Right lung (tissue), 10 donors: ENCODE measurements at places on chromosomes 6 and 20.

GRCh38 chr6:73624896-73625295 lies 28.9 kb downstream of the SLC17A5 start:
- DNase-seq = no peak

DNA sequence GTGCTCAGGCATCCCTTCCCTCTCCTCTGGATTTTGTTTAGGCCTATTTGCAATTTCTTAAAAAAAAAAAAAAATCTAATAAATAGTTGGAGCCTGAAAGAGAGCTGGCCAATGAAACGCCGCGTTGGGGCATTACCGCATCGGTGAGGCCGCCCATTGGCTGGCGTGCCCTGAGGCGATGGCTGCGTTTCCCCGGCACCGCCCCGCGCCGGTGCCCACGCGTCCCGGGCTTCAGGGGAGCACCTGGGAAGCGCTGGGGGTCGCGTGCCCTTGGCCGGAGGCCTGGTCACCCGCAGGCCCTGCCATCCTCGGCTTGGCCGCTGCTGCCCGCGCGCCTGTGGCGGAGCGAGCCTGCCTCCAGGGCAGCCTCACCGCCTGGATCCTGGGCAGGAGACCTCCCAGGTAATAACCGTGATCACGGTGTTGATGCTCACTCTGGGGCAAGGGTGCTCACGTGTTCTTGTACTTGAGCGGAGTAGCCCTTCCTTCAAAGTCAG lies 155.4 kb downstream of the NRN1 start:
- peak; percentile 37 for DNase-seq

GRCh38 chr20:3728876-3729275 lies 3.6 kb upstream of the HSPA12B start:
- DNase-seq = no peak

DNA sequence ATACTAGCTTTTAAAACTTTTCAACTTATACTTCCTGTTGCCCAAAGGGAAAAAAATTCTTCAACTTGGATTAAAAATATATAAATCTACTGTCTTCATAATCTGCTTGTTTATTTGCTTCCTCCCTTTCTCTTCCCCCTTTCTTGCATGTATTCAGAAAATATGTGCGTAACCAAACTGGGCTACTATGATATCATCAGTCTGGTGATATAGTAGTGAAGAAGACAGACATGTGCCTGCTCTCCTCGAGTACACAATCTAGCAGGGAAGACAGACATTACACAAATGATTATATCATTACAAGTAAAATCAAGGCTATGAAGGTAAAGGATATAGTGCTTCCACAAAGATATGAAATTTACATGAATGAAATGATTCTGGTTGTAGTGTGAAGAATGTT lies 31.0 kb downstream of the IBTK start:
- no peak for DNase-seq

- no peak for DNase-seq
Measured at GRCh38 chr20:23315099-23315498, 35.5 kb upstream of the NXT1 start.

GRCh38 chr20:4936851-4937406 lies 64.4 kb downstream of the SLC23A2 start:
- DNase-seq = no peak

- peak; percentile 46 for DNase-seq
Measured at GRCh38 chr6:21707524-21708319, 114.2 kb downstream of the SOX4 start.
